ENCODE measurements at places on chromosomes 16 and 17. TPM values are rescaled to one million over a fixed set of nuclear protein-coding genes. Genes with fewer than 3 reads are reported as not detected.

The CNTNAP4 gene
- 12.3 TPM for polyA plus RNA-seq

The TPSB2 gene
- 7.1 TPM for polyA plus RNA-seq

The NPIPA2 gene
- not detected for polyA plus RNA-seq

The FAM171A2 gene
- 53.6 TPM for polyA plus RNA-seq

The CLTC gene
- 166 TPM for polyA plus RNA-seq

The TP53TG3C gene
- not detected for polyA plus RNA-seq

The TEX19 gene
- polyA plus RNA-seq = 0.08 TPM

The TNFRSF17 gene
- not detected for polyA plus RNA-seq

The SPATA22 gene
- not detected for polyA plus RNA-seq

The LRRC46 gene
- polyA plus RNA-seq = 1.1 TPM

The KRTAP4-5 gene
- polyA plus RNA-seq = not detected

DNA sequence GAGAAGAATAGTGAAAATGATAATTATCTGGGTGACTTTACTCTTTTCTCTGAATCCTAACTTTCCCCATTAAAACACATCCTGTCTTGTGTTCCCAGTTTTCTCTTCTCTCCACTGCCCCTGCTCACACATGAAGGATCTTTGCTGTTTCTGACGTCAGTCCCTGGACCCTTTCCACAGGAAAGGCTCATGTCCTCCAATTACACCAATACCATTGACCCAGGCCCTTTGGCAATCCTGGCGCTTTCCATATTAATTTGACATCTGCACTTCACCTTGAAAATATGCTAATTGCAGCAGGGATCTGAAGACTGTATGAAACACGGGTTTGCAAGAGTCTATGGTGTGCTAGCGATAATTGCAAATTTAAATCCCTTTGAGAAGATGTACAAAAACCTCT lies 170.2 kb upstream of the GOT2 start:
- no peak for DNase-seq

DNA sequence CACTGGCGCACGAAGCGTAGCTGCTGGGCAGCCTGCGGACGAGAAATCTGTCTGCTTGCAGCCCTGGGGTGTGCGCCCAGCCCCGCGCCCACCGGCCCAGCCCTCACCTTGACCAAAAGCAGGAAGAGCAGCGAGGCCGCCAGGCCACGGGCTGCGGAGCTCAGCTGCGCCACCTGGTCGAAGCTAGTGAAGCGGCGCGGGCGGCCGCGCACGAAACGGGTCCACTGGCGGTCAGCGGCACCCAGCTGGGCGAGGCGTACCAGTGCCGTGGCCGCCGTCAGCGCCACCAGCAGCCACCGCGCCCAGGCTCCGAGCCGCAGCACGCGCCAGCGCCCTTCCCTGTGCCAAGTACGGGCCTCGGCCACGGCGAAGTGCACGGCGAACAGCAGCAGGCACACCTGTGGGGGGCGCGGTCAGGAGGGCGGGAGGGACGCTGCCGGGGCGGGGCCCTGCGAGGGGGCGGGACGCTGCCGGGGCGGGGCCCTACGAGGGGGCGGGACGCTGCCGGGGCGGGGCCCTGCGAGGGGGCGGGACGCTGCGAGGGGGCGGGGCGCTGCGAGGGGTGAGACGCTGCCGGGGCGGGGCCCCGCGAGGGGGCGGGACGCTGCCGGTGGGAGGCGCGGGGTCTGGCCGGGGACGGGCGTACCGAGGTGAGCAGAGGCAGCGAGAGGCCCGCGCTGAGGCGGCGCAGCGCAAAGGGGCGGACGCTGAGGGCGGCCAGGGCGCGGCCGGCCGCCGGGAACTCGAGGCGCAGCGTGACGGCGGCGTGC lies 43.2 kb downstream of the TSC2 start:
- peak; percentile 57 for DNase-seq

GRCh38 chr17:80792373-80792781 lies 199.3 kb upstream of the CHMP6 start:
- no peak for DNase-seq

GRCh38 chr16:65644821-65645220 lies 523.0 kb upstream of the CDH11 start:
- no peak for DNase-seq

- DNase-seq = peak; percentile 35
These were observed 115.1 kb downstream of the MRTFB start for GRCh38 chr16:14186007-14186794.

DNA sequence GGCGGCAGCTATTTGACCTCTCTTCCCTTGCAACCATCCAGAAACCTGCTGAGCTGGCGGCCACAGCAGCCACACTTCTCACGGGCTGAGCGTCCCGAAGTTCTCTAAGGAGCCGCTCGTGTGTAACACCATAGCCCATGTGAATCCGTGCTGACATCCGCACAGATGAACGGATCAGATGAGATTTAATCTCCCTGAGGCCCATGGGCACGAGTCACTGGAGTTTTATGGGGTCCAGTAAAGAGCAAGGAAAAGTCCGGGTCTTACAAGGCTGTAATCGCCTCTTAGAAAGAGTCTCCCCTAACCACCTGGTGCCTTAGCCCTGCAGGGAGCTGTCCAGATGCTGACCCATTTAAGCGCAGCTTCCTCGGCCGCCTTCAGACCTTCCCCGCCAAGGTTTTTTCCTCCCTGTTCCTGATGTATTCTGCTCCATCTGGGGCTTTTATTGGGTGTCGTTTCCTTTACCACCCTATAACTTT lies 5.5 kb upstream of the CACNG5 start:
- peak; percentile 80 for DNase-seq

DNA sequence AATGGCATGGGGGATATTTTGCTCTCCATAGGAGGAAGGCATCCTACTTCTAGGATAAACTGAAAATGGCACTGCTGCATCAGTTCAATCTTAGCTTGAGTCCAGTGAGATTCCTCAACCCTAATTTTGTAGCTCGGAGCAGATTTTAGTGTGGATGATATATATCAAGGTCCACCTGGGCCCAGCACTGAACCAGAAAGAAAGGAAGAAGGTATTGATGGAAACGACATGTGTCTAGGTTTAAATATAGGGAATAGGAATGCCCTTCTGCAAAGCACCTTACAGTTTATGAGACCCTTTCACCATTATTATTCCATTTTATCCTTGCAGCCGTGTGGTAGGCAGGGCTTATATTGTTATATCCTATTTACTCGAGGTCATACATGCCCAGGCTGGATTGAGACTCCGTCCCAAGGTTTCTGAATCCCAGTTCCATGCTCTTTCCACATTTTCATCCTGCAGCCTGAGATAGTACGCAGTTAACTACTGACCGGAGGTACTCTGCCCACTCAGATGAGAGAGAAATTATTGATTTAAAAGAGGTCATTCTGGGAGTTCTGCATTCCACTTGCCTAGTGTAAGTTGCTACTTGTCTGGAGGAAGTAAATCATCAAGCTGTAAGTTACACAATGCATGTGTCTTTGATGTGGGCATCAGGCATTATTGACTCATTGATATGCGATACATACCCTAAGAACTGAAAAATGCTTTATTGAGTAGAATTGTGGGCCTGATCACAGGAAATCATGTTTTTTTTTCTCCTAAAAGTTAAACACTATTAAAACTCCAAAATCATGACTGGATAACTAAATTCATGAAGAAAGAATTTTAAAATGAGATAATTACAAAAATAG lies 10.1 kb downstream of the KRT39 start:
- DNase-seq = no peak

DNA sequence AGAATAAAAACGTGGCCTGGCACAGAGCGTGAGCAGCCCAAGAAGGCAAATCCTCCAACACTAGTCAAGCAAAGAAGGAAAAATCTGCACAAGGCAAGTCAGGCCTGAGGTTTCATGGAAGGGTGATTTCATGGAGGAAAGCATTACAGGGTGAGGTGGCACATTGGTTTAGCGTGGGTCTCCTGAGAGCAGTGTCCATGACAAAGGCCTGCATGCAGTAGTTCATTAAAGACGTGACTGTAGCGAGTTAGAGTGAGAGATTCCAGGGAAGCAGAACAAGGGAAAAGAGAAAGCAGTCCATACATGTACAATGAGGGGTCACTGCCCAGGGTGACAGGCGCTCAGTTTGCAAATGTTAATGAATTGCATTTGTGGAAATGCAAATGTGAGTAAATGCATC lies 285.0 kb upstream of the ERCC4 start:
- DNase-seq = no peak

DNA sequence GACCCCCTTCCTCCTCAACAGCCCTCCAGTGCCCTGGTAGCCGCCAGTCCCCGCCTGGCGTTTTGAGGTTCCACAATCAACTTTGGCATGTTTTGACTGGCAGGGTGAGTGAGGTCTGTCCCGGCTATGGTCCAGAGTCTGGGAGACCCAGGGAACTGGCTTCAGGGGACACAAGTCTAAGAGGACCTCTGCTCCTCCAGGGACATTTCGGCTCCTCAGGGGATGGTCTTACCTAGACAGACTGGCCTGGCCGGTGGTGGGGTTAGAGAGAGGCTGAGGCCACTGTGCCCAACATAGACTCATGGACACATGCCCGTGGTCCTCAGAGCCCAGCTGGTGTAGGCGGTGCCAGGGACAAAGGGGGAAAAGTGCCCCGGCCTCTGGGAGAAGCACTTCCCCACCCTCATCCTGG lies 2.2 kb downstream of the TMC8 start:
- DNase-seq = no peak

- no peak for DNase-seq
These were observed 167.3 kb upstream of the GSE1 start for GRCh38 chr16:85445779-85446222.

GRCh38 chr17:8745586-8746500 lies 1.2 kb upstream of the CCDC42 start:
- DNase-seq = peak; percentile 80

DNA sequence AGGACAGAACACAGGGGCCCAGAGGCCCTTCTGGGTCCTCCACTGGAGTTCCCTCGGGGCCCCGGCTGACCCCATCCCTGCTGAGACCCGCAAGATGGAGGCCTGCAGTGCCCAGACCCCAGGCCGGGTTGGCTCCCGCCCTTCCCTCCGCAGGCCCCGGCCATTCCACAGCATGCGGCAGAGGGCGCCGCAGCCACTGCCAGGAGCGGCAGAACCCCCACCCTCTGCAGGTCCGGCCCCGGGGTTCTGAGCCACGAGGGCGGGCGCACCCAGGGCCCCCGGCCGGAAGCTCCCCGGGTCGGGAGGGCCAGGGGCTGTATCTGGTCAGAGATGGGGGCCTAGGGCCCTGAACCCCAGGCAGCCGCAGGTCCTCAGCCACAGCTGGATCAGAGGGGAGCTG lies 2.4 kb upstream of the PERCC1 start:
- DNase-seq = no peak

DNA sequence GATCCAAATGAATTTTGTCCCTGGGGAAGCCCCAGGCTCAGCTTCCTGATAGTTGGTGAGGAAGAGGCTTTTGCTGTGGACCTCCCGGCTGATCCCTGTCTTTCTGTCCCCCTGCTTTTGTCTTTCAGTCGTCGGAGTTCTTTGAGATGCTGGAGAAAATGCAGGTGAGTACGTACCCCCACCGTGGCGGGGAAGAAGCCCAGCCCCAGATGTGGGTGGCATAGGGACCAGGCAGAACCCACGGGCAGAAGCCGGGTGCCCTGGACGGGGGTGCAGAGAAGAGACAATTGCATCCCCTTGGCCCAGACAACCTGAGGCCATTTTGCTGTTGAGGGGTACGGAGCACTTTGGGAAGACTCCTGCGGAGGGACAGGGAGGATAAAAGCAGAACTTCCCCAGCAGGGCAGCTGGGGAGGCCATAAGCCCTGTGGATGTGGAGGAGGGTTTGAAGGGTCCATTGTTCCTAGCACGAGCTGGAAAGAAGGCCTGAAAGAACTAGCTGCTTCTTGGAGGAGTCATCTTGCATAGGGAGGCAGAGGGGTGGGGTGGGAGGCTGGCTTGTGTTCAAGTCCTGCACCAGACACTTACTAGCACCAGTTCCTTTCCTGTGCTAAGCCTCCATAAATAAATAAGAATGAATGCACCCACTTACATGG lies 105.6 kb downstream of the OR1D5 start:
- no peak for DNase-seq

GRCh38 chr16:67805718-67806427 lies 487 bp downstream of the RANBP10 start:
- no peak for DNase-seq

DNA sequence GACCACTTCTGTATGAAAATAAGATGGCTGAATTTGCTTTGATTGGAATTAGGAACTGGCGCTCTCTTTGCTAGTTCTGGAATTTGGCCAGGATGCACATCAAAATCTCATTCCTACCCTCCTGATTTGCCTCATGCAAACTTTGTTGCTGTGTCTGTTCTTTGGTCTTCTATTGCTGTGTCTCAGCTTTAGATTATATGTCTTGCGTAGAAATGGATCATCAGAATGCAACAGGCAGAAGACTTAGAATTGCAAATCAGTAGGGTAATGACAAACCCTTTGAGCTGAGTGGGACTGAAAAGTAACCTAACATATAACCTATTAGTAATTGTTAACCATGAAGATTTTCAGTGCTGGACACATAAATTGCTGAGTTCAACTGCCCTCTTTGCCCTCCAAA lies 30.3 kb downstream of the RAD51C start:
- no peak for DNase-seq

DNA sequence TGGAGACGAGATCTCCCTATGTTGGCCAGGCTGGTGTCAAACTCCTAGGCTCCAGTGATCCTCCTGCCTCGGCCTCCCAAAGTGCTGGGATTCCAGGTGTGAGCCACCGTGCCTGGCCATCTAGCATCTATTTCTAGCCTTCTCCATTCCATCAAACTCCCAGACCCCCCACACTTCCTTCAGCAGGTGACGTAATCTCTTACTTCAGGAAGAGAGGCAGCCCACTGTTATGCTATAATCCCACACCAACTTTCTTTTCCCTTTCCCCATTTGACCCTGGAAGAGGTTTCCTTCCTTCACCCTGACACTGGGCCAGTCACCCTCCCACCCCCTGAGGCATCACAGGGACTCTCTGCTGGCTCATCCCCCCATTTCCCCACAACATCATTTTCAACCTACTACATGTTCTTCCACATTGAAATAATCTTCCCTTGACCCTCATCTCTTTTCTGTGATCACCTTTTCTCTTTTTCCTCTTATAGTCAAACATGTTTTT lies 7.6 kb downstream of the ITGA2B start:
- DNase-seq = no peak

GRCh38 chr17:61368832-61369450 lies 30.7 kb upstream of the TBX2 start:
- no peak for DNase-seq

DNA sequence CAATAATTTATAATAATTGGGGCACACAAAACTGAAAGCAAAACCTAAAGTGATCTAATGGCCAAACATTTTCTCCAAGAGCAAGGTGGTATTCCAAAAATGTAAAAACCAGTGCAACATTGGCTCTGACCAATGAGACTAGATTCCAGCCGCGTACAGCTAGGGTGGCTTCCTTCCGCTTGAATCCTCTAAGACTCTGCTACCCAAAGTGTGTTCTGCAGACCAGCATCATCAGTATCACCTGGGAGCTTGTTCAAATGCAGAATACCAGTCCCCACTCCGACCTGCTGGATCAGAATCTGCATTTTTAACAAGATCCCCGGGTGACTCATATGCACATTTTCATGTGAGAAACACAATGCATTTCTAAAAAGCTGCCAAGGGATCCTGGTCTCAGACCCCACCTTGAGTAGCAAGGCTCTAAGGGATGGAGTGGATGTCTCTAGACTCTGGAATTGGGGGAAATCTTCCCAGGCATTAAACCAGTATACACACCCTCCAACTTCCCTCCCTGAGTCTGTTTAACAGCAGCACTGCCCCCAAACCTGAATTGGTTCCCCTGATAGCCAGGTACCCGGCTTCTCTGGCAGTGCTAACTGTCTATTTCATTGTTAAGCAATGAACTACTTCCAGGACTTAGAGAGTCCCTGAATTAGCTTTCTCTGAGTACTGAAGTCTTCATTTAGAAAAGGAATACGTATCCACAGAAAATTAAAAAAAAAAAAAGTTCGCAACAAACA lies 118.2 kb downstream of the HS3ST2 start:
- DNase-seq = no peak

Measured in muscle of arm (tissue), 14 donors.